ENCODE measurements at places on chromosomes 5 and 9. TPM values are rescaled to one million over a fixed set of nuclear protein-coding genes. Genes with fewer than 3 reads are reported as not detected.
A peak's percentile ranks its signal among the peaks of the same experiment; 100 is the strongest.

FBLL1 gene
- total RNA-seq = 0.26 TPM

- DNase-seq = no peak
Observed at GRCh38 chr5:96084874-96085506, 123.3 kb upstream of the ELL2 start.

SLC36A3 gene
- total RNA-seq = not detected

SHOC1 gene
- not detected for total RNA-seq

GRCh38 chr5:157464519-157465171 lies 4.6 kb downstream of the NIPAL4 start:
- no peak for DNase-seq

DNA sequence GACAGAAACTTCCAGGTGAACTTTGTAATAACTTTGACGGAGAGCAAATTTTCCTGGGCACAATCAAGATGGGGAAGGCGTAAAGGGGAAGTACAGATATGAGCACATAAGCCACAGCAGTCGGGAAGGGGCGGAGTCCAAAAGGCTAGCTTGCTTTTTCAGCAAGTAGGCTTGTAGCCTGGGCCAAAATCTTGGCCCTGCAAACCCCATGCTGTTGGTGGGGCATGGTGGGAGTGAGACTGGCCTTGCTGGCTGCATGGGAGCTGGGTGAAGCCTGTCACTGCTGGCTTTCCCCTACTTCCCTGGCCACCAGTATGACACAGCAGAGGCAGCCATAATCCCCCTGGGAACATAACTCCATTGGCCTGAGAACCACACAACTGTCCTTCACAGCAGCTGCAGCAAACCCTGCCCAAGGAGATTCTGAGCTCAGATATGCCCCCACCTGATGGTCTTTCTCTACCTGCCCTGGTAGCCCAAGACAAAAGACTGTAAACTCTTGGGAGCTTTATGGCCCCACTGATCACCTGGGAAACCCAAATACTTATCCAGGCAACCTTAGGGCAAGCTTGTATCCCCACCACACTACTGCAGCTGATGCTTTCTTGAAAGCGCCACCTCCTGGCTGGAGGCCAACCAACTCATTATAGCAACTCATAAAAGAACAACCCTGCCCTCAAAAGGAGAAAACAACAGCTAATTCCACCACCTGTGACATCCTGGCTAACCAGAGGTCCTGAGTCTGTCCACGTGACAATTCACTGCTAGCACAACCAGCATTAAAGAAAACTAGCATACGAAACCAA lies 24.0 kb downstream of the DCTN4 start:
- peak; percentile 62 for DNase-seq

- no peak for DNase-seq
Observed at GRCh38 chr9:75909776-75910175, 19.3 kb downstream of the PCSK5 start.

GRCh38 chr9:77891128-77891800 lies 140.3 kb downstream of the GNAQ start:
- no peak for DNase-seq

GRCh38 chr5:172891716-172892421 lies 57.8 kb downstream of the ERGIC1 start:
- DNase-seq = no peak

- no peak for DNase-seq
Observed at GRCh38 chr5:69517763-69518212, 25.2 kb downstream of the OCLN start.

DNA sequence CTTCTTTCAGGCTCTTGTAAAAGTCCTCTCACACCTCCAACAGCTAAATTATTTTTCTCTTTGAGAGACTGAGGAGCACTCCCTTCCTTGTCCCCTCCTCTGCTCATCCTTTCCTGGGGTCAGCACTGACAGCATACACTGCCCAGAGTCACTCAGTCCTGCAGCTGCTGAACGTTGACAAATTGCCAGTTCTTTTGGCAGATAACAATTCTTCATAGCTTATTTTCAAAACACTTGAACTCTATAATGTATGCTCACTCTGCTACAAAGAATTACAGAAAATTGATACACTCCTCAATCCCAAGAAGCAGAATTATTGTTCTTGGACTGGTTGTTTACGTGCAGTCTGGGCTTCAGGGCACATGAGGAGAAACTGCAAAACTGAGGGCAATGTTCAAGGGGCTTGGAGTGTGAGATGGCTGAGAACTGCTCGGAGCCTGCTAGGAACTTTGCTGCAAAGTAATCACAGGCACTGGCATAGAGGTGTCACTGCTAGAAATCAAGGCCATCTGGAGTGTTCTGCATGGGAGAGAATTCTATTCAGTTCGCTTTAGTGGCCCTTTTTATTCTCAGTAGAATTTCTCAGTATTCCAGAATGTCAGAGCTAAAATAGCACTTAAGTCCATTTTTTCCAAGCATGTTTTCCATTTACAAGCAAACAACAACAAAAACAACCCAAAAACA lies 96.4 kb upstream of the SPOCK1 start:
- DNase-seq = no peak

DNA sequence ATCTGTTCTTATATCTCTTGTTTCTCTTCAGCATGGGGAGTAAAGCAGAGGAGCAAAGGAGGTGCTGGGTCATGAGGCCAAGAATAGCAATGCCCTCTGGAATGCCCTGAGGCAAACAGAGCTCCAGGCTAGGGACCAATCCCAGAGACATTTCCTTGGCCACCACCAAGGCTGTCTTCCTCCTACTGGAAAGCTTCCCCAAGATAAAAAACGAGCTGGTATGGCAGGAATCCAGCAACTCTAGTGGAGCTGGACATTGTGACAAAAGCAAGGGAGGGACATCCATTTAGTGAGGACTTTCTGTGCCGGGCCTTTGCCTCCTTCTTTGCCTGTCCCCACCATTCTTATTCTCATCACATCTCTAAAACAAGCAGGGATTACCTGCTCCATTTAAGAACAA lies 161.6 kb downstream of the ASTN2 start:
- no peak for DNase-seq

GRCh38 chr5:92969191-92969780 lies 611.7 kb downstream of the NR2F1-AS1 start:
- no peak for DNase-seq

DNA sequence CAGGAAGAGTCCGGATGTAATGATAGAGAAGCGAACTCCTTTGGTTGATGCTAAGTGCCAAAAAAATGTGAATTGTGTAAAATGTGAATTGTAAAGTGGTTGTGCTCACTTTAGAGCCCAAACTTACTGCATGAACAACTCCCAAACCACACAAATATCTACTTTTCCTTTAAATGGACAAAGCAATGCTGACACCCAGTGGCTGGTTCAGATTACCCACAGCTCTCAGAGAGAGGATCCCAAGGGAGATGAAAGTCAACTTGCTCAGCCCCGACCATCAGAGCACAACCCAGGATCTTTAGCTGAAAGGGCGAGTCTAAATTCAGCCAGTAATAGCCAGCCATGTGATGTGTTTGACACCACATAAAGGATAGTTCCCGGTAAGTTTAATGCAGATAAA lies 133.7 kb downstream of the NMUR2 start:
- DNase-seq = no peak

DNA sequence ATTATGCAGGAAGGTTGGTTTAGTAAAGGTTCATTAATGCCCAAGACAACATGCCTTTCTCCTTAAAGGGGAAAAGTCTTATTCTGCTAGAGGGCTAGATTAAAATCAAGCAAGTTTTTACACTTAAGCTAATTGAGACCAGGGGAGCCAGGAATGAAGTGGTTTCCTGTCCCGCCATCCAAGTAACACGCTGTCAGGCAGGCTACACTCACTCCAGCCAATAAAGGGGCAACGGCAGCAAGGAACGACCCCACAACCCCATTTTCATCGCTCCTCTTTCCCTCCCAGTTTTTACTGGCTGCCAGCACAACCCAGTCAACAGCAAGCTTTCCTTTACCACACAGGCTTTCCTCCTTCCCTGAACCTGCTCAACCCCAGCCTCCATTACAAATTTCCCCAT lies 225.1 kb downstream of the DCP2 start:
- DNase-seq = no peak

GRCh38 chr5:77266291-77266690 lies 55.8 kb downstream of the PDE8B start:
- no peak for DNase-seq

DNA sequence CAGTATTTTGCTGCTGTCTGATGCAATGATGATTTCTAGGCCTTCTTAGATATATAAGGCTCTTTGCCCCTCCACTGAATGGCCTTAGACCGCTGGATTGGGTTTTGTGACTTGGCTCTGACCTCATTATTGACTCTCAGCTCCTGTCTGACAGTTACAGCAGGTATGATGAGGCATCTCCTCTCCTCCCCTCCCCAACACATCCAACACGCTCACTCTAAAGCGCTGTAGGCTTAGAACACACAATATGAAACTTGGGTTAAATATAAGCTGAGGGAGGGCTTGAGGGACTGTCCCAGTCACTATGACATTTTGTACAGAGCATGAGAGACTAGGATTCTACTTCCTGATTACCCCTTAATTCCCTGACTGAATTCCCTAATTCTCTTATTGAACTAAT lies 18.8 kb upstream of the CER1 start:
- DNase-seq = no peak

DNA sequence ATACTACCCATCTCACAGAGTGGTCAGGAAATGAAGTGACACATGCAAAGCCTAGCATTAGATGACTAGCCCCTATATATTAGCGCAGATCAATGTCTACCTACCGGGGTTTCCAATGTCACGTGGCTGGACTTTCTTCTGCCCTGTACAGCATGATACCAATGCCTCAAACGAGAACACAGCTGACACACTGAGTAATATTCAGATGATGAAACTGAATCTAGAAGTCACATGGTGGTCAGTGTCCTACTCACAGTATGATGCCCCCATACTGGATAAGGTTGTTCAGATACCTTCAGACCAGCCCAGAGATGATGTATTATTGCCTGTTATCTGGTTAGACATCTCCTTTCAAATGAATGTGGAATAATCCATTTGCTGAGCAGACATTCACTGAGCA lies 71.1 kb upstream of the FRRS1L start:
- no peak for DNase-seq

- peak; percentile 72 for DNase-seq
Observed at GRCh38 chr5:68225911-68226545, 10.5 kb downstream of the PIK3R1 start.

DNA sequence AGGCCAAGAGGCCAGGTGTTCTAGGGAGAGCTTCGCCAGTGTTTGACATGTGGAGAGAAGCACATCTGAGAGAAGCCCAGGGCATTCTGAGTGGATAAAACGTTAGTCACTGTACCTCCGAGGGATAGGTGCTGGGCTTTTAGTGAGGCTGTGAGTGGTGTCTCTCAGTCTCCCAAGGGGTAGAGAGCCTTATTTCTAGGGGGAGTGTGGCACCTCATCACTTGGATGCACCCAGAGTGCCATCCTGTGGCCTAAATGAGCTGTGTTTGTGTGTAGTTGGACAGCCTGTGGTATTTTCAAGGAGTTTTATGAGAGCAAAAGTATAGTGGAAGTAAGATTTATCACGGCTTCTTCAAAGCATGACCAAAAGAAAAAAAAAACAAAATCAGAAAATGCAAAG lies 1046.9 kb upstream of the WWC1 start:
- no peak for DNase-seq

GRCh38 chr9:134396258-134396742 lies 70.0 kb downstream of the RXRA start:
- DNase-seq = peak; percentile 83

- no peak for DNase-seq
Observed at GRCh38 chr5:52356311-52356918, 431.3 kb upstream of the ITGA1 start.

- no peak for DNase-seq
Observed at GRCh38 chr5:161685461-161685860, at the start of gene GABRA6. GABRA6 (plus strand) TSS chr5:161685721; CDS start chr5:161685990, 269 bp downstream.

MAST4 gene
- 34.0 TPM for total RNA-seq

DNA sequence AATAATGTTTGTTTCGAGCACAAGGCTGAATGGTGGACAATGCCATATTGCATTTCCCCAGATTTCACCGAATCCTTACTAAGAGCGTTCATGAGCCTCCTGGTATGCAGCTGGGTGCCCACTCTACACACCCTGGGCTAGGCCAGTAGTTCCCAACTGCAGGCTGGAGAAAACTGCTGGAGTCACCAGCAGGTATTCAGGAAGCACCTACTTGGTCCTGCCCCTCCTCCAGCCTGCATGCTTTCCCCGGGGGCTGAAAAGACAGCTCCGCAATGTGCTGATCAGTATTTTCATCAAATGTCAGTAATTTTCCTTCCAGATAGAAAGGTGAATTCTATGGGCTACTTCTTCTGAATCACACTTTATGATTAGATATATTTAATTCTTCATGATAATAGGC lies 34.4 kb downstream of the SRD5A1 start:
- no peak for DNase-seq

DNA sequence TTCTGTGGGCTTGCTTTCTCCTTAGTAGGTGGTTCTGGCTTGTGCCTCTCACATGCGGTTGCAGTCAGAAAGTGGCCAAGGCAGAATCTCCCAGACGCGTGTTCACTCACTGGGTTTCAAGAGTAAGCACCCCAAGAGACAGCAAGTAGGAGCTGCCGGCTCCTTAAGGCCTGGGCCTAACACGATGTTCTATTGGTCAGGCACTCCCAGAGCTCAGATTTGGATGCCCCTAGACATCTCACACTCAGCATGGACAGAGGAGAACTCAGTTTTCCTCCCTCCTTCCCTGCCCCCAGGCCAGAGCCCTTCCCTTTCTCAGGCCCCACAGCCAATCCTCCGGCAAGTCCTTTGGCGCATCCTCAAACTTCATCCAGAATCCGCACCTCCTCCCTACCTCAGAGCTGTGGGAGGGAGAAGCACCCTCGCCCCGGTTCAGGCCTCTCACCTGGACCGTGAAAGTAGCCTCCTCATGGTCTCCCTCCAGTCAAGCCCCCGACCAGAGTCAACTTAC lies 6.5 kb upstream of the CARD19 start:
- no peak for DNase-seq

DNA sequence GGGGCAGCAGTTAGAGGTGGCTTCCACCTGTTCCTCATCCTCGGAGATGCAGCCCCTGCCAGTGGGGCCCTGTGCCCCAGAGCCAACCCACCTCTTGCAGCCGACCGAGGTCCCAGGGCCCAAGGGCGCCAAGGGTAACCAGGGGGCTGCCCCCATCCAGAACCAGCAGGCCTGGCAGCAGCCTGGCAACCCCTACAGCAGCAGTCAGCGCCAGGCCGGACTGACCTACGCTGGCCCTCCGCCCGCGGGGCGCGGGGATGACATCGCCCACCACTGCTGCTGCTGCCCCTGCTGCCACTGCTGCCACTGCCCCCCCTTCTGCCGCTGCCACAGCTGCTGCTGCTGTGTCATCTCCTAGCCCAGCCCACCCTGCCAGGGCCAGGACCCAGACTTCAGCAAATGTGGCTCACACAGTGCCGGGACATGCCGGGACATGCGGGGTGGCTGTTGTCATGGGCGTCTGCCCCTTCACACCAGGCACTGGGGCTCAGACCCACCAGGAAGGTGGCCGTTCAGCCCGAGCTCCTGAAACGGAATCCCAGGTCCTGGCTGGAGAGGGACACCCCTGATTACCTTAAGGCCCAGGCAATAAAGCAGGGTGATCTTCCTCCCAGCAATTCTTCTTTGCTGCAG lies 841 bp downstream of the CYSRT1 start:
- no peak for DNase-seq

DNA sequence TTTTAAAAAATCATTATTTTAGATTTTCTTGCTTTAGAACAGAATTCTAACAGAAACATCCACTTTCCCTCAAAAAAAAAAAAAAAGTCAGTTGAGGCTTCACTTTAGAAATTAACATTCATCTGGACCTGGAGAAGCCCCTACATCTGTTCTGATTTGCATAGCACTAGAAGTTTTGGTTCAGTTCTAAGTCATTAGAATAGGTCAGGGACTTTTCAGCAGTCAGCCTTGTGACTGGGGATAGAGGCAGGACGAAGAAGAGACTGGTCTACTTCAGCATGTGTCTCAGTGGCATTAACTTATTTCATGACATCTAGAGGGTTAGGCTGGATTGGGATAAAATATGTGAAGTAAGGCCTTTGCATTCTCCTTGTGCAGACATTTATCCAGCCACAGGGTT lies 215.8 kb upstream of the DAB2 start:
- no peak for DNase-seq

All from mucosa of descending colon (tissue), 3 donors.